Small intestine (tissue), 16 donors: ENCODE measurements at places on chromosomes 1 and 21. TPM values are rescaled to one million over a fixed set of nuclear protein-coding genes. Genes with fewer than 3 reads are reported as not detected.

PLA2G2C gene
- polyA plus RNA-seq: not detected

DNA sequence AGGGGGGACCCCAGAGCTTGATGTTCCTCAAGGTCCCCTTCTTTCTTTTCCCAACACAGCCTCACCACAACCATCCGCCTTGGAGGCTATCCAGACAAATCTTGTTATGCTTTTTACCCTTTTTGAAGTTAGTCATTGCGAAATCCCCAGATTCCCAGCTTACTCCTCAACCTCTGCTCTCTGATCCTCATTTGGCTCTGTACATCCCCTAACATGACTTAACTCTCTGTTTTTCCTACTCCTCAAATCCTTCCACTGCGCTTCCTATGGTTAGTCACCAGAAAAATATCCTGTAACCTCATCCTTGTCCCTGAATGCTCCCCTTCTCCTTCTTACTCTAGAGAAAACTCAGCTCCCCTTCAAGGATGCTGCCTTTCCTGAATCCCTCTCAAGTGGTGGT, 189.1 kb upstream of the POU3F1 start:
- H3K4me1 ChIP-seq: no peaks in the 10 kb centered on the region
- H3K4me3 ChIP-seq: no peak overlapping the region
- H3K27ac ChIP-seq: no peak overlapping the region

GRCh38 chr1:147273409-147274336, 31.2 kb downstream of the CHD1L start:
- no peak overlapping the region for H3K27ac ChIP-seq
- peaks cover 27% of the 10 kb centered on the region for H3K36me3 ChIP-seq
- no peaks in the 10 kb centered on the region for H3K27me3 ChIP-seq
- DNase-seq: peak; percentile 46

DNA sequence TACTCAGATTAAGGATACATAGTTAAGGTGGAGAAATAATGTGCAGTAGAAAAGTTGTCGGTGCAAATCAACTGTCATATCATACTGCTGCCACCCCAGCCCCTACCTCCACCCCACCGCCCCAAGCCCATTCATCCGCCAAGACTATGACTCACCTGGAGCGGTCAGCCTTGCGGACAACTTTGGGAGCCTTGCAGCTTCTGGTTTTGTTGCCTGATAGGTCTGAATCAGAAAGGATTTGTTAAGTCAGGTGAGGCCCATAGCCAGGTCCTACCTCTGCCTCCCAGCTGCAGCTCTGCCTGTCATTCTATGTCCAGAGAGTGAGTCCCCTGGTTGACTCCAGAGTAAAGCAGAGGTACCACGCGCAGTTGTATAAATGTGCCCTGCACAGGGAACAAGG, 12.6 kb downstream of the C1orf162 start:
- no peaks in the 10 kb centered on the region for H3K36me3 ChIP-seq
- DNase-seq: no peak
- H3K4me3 ChIP-seq: no peak overlapping the region
- H3K27me3 ChIP-seq: no peaks in the 10 kb centered on the region
